ENCODE measurements at places on chromosomes 7 and 10.
A peak's percentile ranks its signal among the peaks of the same experiment; 100 is the strongest.

DNA sequence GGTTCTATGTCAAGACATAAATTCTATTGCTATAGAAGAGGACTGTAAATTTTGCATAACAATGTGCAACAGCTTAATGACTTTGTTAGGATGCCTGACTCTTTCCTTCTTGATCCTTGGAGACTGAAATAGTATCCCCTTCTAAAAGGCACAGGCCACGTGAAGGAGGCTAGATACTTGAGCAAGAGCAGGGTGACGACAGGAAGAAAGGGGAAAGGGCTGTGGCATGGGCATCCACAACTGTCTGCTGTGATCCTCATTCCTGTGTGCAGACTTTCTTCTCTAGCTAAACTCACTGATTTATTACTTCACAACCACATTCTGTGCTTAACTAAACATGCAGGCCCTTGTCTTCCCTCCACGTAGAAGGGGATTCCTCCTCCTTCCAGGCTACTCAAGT lies 1111.8 kb upstream of the C7orf33 start:
- peak; percentile 38 for DNase-seq

- no peak for DNase-seq
Measured at GRCh38 chr10:22244001-22244400, 26.2 kb upstream of the EBLN1 start.

DNA sequence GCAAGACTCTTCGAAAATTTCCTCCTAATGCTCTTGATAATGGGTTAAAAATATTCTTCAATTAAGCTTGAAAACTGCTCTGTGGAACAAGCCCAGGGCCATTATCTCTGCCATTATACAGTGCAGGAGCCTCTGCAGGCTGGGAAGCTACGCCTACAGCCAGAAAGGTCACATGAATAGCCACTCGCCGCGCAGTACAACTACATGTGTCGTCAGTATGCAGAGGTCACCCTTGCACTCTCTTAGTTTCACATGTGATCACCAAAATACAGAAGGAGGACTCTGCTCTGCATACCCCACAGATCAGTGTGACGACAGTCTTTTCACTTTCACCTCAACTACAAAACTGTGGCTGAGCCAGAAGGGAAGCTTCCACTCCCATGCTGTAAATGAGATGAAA lies 141.8 kb upstream of the C1QL3 start:
- DNase-seq: no peak

DNA sequence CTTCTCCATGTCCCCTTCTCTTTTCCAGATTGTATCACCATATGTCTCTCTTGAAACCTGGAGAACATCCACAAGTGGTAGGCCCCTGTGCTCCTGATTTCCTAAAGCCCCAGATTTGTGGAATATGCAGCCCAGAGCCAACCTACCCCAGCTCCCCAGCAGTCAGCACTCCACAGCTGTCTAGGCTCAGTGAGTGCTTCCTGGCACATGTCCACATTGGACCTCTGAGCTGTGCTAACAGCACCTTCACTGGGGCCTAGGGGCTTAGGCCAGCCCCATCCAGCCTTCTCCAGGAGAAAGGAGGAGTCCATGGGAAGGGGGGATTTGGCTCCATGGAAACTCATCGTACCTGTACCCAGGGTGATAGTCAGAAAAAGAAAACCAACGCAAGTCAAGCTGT lies 192.7 kb downstream of the FGFR2 start:
- DNase-seq: no peak

- peak; percentile 27 for DNase-seq
Measured at GRCh38 chr7:137774793-137775201, 72.0 kb downstream of the DGKI start.

DNA sequence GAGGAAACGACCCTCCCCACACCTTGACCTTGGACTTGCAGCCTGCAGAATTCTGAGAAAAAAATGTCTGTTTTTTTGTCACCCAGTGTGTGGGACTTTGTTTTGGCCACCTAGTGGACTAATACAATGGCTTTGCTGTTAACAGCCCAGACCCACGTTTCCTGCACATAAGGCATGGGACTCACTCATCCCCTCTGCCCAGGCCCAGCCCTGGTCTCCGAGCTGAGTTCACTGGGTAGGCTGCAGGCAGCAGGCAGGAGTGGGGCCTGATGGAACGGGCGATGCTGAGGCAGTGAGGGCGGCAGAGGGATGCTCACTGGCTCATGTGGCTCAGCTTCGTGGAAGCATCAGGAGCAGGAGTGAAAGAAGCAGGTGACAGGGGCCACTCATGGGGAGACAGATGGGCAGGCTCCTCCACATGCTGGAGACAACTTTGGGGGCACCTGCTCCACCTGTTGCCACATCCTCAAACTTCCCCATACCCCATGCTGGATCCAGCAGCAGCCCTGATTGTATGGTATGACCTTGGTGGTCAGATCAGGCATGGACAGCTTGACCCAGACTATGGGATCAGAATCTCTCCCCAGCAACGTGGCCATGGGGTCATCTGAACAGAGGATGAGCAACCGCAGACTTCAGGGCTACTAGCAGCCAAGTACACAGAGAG lies 65.8 kb upstream of the ANTXRL start:
- no peak for DNase-seq

DNA sequence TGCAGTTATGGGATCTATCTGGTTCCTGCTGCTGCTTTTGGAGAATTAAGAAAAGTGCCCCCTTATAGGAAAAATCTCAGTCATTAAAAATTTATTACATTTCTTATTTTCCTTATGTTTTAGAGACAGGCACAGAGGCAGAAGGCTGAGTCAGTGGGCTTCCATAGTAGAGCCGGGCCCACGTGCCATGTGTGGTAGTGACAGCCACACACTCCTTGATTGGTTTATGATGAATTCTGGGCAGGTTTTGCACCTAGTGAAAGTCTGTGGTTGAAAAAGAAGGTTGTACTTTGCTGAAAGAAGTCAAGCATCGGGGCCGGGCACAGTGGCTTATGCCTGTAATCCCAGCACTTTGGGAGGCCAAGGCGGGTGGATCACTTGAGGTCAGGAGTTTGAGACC lies 109.9 kb downstream of the FANK1 start:
- no peak for DNase-seq

DNA sequence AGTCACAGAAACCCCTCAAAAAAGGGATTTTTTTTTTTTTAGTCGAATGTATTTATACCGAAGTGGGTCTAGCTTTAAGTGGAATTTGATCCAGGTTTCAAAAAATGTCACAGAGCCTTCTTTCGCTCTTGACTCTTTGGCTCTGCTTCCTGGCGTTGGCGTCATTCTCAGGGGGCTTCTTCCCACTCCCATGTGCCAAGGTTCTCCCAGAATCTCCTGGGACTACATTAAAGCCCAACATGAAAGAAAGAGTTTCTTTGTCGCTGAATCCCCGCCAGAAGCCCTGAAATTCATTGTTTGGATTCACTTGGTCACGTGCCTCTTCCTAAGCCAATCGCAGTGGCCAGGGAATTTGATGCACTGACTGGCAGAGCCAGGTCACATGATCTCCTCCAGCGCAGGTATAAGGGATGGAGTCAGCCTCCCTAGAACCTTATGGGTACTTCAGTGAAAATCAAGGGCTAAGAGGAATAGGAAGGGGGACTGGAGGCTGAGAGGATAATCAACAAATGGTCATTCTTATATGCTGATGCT lies 101.2 kb downstream of the RPS24 start:
- no peak for DNase-seq

- no peak for DNase-seq
Measured at GRCh38 chr10:47047127-47047504, 135.9 kb downstream of the PTPN20 start.

GRCh38 chr7:115010441-115010820 lies 88.5 kb downstream of the MDFIC start:
- DNase-seq: no peak

DNA sequence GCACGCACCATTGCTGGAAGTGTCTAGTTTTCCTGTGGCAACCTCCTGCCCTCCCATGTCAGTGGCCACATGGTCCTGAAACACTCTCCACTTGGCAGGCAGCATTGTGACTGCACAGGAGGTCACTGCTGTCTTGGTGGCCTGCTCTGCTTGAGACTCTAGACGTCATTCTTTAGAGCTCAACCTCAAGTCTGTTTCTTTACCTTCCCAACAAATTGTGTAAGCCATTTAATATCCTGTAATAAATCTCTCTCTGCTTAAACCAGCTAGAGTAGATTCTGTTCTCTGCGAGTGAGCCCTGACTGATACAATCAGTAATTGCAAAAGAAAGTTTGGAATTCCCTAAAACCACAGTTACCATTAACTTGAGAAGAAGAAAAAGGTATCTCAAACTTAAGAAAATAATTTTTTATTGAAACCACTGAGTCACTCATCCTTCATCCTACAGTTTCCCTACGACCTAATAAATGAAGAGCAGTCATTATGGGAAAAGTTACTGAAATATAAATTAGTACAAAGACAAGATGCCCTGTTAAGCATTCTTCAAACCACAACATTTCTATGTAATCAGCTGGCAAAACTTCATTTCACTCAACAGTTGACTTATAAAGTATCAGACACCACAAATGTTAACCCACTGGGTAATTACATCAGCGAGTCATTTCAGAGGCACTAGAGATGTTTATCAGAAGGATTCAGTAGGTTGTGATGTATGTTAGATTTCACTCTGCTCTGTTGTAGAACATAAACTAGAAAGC lies 18.0 kb downstream of the SLC25A13 start:
- peak; percentile 94 for DNase-seq

DNA sequence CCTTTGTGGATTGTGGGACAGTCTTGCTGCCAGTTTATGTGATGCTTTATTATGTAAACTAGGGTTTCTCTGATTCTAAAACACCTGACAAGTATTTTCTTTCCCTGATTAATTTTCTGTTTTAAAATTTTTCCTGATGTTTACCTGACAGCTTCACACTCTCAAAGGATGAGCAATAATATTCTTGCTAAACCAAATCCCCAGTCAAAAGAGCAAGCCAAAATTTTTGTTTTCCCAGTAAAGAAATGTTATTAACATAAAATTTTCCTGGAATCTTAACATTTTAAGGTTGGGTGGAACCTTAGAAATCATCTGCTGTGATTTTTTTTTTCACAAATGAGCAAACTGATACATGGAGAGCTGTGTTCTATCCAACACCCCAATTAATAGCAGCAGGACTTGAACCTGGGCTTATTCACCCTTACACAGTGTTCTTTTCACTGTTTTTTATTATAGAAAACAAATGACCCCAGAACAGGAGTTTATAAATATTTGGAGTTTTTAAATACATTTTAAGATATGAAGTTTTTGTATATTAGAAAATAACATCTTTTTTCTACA lies 185.2 kb upstream of the VIPR2 start:
- no peak for DNase-seq

- peak; percentile 57 for DNase-seq
Measured at GRCh38 chr7:152341039-152341913, 94.5 kb downstream of the KMT2C start.

- no peak for DNase-seq
Measured at GRCh38 chr7:72064916-72065315, 347.2 kb downstream of the CALN1 start.

- DNase-seq: no peak
Measured at GRCh38 chr7:132225216-132226030, 350.8 kb downstream of the PLXNA4 start.

- DNase-seq: no peak
Measured at GRCh38 chr10:42149027-42149700, 489.2 kb downstream of the ZNF33B start.

DNA sequence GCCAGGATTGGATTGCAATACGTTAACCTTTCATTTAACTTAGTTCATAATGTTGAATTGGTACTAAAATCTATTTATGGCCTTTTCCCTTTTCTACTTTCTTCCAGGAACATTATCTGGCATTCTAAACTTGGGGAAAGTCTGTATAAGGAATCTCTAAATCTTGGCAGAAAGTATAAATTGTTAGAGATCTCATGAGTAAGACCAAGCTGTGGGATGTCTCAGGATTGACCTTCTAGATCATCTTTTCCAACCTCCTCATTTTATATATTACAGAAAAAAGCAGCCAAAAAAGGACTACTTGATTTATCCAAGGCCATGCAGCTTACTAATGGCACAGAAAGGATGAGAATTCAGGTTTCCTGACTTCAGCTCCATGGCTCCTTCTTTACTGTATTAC lies 598.3 kb downstream of the INHBA start:
- peak; percentile 87 for DNase-seq

DNA sequence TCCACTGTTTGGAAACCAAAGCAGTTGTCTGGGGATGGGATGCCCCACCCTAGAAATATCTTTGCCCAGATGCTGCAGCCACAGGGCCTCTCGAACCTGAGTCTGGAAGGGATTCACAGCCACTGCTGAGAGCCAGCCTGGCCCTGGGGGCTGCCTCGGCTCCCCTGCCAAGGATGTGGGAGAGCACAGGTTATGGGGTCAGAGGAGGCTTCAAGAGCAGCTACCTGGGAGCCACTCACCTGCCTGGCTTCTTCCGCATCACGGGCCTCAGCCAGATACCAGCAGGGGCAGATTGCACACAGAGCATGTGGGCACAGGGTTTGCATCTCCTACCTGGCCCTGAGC lies 5.4 kb upstream of the PWWP2B start:
- no peak for DNase-seq

DNA sequence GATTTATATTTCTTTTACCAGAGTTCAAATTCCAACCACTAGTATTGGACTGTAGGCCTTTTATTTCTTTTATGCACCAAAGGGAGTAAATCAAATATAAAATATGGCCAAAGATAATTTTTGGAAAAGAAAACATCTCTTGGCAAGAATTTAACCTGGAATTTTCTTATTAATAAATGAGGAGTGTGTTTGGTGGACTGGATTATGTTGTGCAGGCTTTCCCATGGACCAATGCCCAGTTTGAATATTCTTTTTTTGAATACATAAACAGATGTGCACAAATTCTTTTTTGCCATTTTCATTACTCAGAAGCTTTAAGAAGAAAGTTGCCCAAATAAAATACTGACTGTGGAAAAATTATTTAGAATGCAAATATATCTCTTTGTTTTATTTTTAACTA lies 22.1 kb upstream of the PRKG1 start:
- peak; percentile 16 for DNase-seq
